ENCODE measurements at places on chromosomes 12 and 14.

DNA sequence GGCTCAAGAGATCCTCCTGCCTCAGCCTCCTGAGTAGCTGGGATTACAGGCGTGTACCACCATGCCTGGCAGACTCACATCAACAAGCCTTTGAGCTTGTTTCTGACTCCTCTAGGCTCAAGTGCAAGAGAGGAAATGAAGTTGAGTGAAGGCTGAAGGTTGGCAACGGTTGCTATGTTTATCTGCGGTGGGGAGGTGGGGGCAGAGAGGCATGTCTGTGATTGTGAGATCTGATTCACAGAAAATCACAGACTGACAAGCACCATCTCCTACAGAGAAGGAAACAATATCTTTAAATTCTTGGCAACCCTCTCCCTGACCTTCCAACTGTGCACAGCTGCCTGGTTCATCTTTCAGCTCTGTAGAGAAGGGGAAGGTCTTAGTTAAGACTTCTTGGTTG is 22.1 kb upstream of the NINJ2 start:
- no peaks in the 10 kb centered on the region for H3K4me1 ChIP-seq
- no peak overlapping the region for H3K4me3 ChIP-seq
- H3K27me3 ChIP-seq: no peaks in the 10 kb centered on the region
- no peak overlapping the region for H3K27ac ChIP-seq

DNA sequence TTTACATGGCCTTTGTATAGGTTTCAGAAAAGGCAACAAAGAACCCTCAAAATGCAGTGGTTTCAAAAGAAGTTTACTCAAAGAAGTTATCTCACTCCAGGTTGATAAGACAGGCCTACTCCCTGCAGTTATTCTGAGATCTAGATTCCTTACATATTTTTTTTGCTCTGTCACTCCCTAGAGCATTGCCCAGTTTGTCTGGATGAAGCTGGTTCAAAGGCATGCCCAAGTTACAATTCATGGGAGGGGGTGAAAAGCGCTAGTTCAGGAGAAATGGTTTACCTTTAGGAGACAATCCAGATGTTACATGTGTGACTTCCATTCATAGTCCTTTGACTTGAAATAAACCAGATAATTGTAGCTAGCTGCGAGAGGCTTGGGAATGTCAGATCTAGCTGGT is 115.0 kb downstream of the TPH2 start:
- H3K4me1 ChIP-seq: no peaks in the 10 kb centered on the region
- H3K27ac ChIP-seq: no peak overlapping the region
- no peak for DNase-seq
- no peak overlapping the region for H3K4me3 ChIP-seq
- H3K36me3 ChIP-seq: no peaks in the 10 kb centered on the region

- no peaks in the 10 kb centered on the region for H3K4me1 ChIP-seq
- no peak for DNase-seq
- no peaks in the 10 kb centered on the region for H3K27me3 ChIP-seq
- no peak overlapping the region for H3K4me3 ChIP-seq
Measured at GRCh38 chr14:94043111-94043755, 17.1 kb downstream of the OTUB2 start.

- H3K4me1 ChIP-seq: no peaks in the 10 kb centered on the region
- no peaks in the 10 kb centered on the region for H3K27me3 ChIP-seq
- no peak overlapping the region for H3K27ac ChIP-seq
- H3K36me3 ChIP-seq: peaks cover 73% of the 10 kb centered on the region
- peak; percentile 87 for DNase-seq
- no peak overlapping the region for H3K4me3 ChIP-seq
Measured at GRCh38 chr12:49043856-49044258, 16.7 kb downstream of the KMT2D start.

- no peak overlapping the region for H3K4me3 ChIP-seq
- H3K27ac ChIP-seq: no peak overlapping the region
- DNase-seq: no peak
- H3K4me1 ChIP-seq: no peaks in the 10 kb centered on the region
- no peaks in the 10 kb centered on the region for H3K36me3 ChIP-seq
Measured at GRCh38 chr12:45483571-45483970, 245.9 kb upstream of the ARID2 start.

DNA sequence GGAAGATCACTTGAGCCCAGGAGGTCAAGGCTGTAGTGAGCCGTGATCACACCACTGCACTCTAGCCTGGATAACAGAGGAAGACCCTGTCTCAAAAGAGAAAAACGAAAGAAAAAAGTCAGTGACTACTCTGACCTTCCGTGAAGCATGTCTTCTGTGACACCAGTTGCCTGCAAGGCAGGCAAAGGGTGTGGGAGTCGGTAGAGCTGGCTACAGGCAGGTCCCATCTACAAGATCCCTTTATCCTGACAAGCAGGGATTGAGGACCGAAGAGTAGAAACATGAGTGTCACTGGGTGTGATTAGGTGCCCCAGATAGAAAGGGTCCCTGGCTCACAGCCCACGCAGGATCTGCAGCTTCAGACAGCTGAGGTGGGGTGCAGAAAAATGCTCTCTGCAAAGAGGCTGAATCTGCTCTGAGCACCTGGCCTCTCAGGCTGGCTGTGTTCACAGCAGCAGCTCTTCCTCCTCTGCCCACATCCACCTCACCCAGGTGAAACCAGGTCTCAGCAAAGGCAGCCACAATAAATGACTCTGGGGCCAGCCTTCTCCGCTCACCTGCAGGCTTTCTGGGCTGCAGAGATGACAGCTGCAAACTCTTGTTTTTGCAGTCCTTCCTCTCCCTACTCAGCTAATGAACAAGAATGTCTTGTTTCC is 28.6 kb upstream of the HSP90B1 start:
- no peak overlapping the region for H3K4me3 ChIP-seq
- H3K27me3 ChIP-seq: no peaks in the 10 kb centered on the region
- no peak for DNase-seq
- H3K36me3 ChIP-seq: no peaks in the 10 kb centered on the region
- H3K4me1 ChIP-seq: no peaks in the 10 kb centered on the region

GRCh38 chr12:125402874-125403789 is 337.9 kb downstream of the AACS start:
- H3K27me3 ChIP-seq: no peaks in the 10 kb centered on the region
- H3K4me1 ChIP-seq: no peaks in the 10 kb centered on the region
- H3K27ac ChIP-seq: no peak overlapping the region

DNA sequence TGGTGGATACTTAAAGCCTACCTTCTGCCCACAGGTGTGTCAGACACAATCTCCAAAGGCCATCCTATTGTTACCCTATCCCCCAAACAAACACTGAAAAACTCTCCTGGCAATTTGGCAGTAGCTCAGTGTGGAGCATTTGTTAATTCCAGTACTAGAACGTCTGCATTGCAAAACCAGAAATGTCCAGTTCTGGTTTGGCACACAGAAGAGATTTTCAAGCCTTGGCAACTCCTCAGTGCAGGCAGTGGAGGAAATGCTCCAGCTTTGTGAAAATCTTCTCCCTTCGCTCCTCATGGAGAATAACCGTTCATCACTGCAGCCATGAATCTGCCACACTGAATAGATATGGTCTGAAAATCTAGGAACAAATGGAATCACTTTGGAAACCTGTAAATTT is 5.3 kb upstream of the SOCS2 start:
- no peak overlapping the region for H3K27ac ChIP-seq
- H3K4me1 ChIP-seq: no peaks in the 10 kb centered on the region
- H3K27me3 ChIP-seq: no peaks in the 10 kb centered on the region

DNA sequence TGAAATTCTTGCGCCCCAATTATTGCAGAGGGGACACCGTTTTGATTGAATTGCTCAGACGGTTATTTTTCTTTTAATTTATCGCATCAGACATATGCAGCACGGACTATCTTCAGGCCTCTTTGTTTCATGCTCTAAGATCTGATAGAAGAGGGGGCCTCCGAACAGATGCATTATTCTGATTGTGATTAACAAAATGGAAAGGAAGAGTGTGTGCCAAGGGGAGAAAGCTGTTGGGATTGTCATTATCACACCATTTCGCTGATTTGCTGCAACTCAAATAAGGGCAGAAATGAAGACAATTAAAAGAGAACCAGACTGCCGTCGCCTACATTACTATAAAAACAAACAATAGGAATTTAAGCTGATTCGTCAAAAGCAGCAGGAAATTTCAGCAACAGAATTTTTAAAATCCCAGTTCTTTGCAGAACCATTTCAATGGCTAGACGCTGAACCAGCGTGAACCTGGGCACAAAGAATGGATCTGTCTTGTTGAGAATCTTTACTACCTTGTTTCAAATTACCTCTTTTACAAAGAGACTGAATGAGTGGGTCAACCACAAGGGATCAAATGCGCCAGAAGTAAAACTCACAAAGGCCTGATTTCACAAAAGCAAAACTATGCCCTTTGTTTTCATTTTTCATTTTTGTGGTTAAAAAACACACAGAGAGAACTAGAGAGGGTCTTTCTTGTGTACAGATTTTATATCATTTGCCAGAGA is 30.6 kb downstream of the TMEM132D start:
- H3K4me1 ChIP-seq: no peaks in the 10 kb centered on the region
- H3K4me3 ChIP-seq: no peak overlapping the region
- peaks cover 9% of the 10 kb centered on the region for H3K27me3 ChIP-seq
- no peaks in the 10 kb centered on the region for H3K36me3 ChIP-seq
- H3K27ac ChIP-seq: no peak overlapping the region
- no peak for DNase-seq

DNA sequence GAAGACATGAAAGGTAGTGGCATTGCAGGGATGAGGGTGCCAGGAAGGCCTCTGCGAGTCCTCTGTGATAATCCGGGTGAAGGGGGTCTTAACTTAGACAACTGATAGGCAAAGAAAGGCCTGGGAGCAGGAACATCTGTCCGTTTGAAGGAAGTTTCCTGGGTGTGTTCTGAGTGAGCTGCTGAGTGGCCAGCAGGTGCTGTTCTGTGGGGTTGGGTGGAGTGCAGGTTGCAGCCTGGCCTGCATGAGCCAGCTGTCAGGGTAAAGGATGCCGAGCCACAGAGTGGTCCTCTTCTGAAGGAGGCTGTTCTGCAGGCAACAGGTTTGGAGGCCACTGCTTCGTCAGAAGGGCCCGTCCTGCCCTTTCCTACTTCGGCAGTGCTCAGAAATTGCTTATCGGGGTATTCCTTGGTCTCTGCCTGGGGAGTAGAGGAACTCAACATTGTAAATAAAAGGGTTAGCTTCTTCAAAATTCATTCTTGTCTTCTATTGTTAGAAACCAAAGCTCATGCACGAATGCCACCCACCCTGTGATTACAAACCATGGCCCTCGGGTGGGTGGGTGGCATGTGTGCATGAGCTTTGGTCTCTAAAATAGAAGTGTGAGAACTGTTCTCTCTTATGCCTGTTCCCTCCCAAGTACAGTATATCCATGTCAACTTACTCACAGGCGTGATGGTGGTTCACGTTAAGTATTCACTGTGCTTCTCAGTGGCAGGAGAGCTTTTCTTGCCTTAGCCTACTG is 118.9 kb downstream of the CHST11 start:
- H3K27ac ChIP-seq: no peak overlapping the region
- H3K27me3 ChIP-seq: no peaks in the 10 kb centered on the region
- no peak overlapping the region for H3K4me3 ChIP-seq
- no peaks in the 10 kb centered on the region for H3K4me1 ChIP-seq
- H3K36me3 ChIP-seq: no peaks in the 10 kb centered on the region

- H3K4me1 ChIP-seq: no peaks in the 10 kb centered on the region
- no peaks in the 10 kb centered on the region for H3K36me3 ChIP-seq
- H3K27me3 ChIP-seq: no peaks in the 10 kb centered on the region
- no peak for DNase-seq
Measured at GRCh38 chr12:57205931-57206330, 10.7 kb upstream of the NXPH4 start.

DNA sequence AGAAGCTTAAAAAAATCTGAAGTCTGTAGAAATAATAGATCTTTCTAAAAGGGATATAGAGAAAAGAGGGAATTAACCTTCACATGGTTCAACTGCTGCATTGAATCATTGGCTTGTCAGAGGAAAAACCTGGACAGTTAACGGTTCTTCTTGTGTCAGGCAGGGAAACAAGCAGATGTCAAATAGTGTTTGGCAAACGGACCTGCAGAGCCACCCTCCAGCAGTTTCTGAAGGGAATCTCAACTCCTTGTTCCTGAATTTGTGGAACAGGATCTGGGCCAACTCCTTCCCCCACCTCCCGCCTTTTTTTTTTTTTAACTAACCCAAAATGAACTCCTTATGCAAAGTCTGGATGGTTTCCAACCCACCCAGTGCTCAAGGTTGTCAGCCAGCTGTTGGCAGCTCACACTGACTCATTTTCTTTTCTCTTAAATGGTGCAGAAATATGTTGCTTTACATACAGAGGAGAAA is 187.3 kb downstream of the CAND1 start:
- peaks cover 8% of the 10 kb centered on the region for H3K4me1 ChIP-seq
- no peak for DNase-seq
- H3K27ac ChIP-seq: no peak overlapping the region

GRCh38 chr12:7512553-7512952 is 9.0 kb upstream of the CD163 start:
- no peaks in the 10 kb centered on the region for H3K4me1 ChIP-seq
- no peaks in the 10 kb centered on the region for H3K27me3 ChIP-seq
- no peak overlapping the region for H3K27ac ChIP-seq
- H3K4me3 ChIP-seq: no peak overlapping the region

DNA sequence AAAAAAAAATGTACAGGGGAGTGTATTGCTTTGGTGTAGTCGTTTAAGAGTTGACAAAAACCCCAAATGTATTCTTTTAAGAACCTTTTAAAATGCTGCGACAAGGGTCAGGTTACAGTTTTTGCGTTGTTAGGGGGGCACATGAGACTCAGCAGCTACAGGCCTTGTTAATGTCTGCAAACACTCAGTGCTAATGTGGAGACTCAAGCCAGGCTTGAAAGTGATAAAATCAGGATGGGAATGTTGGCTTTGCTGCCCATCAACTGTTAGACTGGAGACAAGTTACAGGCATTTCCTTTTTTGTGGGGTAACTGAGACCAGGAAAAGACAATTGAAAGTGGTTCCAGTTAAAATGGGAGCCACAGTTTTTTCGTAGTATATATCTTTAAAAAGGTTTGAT is 84.8 kb downstream of the PRKCH start:
- no peaks in the 10 kb centered on the region for H3K27me3 ChIP-seq
- no peak for DNase-seq
- H3K36me3 ChIP-seq: no peaks in the 10 kb centered on the region
- H3K4me3 ChIP-seq: no peak overlapping the region

DNA sequence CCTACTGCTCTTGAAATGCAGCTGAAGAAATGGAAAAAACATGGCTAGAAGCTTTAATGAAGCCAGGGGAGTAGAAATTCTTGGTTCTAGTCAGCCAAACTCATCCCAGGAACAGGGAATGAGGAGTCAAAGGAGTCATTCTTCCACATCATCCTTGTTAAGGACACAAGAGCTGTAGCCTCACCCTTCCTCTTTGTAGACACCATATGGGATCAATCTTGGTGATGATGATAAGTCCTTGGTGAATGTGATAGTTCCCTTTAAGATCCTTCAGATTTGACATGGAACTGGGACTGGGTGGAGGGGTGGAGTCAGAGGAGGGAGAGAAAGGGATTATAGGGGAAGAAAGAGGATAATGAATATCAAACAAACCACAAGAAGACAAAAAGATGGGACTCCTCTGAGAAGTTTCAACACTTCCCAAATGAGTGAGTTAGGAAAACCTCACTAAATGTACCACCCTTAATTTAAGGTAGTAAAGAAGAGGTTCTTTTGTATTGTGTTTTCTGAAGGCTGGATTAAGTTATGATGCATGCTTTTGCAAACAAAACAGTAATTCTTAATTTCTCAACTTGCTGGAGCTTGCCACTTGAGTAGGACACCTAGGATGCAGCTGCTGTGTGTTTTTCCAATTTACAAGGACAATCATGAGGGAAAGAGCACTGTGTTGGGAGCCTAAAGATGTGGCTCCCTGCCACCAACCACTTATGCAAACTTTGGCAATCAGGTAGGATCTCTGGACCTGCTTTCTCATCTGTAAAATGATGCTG is 104.0 kb downstream of the WIF1 start:
- no peak overlapping the region for H3K27ac ChIP-seq
- no peaks in the 10 kb centered on the region for H3K27me3 ChIP-seq
- H3K36me3 ChIP-seq: no peaks in the 10 kb centered on the region
- H3K4me3 ChIP-seq: no peak overlapping the region
- H3K4me1 ChIP-seq: no peaks in the 10 kb centered on the region

All from pancreas (tissue), 10 donors.